Activated CD4-positive, alpha-beta T cell treated with anti-CD3 and anti-CD28 coated beads, Interleukin-2, amount 50 U/mL, for 48 hours (primary cell): ENCODE measurements at places on chromosomes 1 and 21.

DNA sequence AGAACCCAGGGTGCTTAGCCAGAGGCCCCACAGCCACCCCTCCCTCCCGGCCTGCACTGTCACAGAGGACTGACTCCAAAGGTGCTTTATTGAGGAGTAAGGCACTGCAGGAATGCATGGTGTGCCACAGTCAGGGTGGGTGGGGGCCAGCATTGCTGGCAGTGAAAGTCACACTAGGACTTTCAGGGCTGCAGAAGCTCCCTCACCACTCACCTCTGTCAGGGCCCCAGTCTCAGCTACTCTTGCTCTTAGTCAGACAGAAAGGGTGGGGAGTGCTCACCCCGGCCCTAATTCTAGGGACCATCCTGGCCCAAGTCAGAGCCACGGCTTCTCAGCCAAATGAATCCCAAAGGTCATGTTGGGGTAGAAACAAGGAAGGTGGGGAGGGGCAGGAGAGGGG is 19.4 kb downstream of the KNCN start:
- DNase-seq = no peak

- DNase-seq = no peak
Observed at GRCh38 chr1:243559575-243560162, 290.4 kb downstream of the AKT3 start.

- DNase-seq = no peak
Observed at GRCh38 chr1:220755309-220755708, 7.2 kb downstream of the MTARC2 start.

DNA sequence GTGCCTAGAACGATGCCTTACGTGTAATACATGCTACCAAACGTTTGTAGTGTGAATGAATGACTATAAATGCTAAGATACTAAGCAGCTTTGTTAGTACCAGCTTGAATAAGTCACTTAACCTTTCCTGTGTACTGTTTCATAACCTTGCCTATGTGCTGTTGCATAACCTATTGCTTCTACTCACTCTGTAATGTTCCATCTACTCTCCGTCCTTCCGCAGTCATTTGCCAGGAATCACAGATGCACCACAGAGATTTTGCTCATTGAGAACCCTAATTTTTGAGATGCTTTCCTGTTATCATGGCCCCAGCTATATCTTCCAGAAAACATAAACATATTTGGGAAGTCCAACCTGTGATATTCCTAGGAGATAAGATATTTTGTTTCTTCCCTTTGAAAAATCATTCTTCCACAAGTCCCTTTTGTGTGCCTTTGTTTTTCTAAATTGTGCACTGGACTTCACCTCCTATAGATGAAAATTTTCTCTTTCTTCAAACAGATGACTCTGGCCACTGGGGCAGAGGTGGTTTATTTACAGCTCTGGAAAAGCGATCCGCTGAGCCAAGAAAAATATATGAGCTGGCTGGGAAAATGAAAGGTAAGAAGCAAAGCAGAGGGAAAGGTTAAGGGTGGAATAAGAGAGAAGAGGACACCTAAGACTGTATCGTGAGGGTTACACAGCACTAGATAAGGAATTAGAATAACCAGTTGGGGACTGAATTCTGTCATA is 44.8 kb downstream of the CHD1L start:
- no peak for DNase-seq
